ENCODE measurements at places on chromosomes 1 and 21.

- no peak for DNase-seq
Observed at GRCh38 chr1:242002072-242002471, 3.2 kb upstream of the MAP1LC3C start.

GRCh38 chr1:206059355-206059915 lies 6.5 kb downstream of the RHEX start:
- DNase-seq, result no peak

GRCh38 chr1:26750428-26750827 lies 37.3 kb upstream of the PIGV start:
- DNase-seq, result no peak

GRCh38 chr1:162466797-162467196 lies 30.8 kb upstream of the UHMK1 start:
- DNase-seq, result no peak
